ENCODE measurements at places on chromosomes 5 and 9.
A peak's percentile ranks its signal among the peaks of the same experiment; 100 is the strongest.

- no peak for DNase-seq
These were observed 97.8 kb downstream of the C5orf15 start for GRCh38 chr5:133870661-133871060.

DNA sequence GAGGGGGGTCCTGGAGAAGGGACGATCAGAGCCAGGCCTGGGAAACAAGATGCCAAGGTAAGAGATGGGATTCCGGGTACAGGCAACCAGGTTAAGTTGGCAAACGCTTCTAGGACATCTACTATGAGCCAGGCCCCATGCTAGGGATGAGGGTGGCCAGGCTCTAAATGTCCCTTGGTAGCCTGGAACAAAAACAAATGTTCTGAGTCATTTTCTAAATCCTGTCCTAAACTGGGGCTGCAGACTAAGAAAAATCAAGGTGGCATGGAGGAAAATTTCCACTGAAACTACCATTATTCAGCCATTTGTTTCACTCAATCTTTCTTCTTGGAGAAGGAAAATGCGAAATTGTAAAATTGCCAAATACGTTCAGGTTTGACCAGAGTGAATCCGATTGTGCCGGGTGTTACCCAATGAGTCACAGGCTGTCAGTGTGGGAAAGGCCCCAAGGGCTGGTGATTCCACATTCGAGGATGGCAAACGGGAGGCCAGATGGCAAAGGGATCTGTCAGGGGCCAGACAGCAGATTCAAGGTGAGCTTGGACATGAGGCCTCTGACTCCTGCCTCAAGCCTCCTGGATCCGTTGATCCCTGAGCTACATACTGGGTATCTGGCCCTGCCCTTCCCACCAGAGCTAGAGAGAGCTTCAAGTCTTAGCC lies 57.6 kb downstream of the PAX5 start:
- no peak for DNase-seq

DNA sequence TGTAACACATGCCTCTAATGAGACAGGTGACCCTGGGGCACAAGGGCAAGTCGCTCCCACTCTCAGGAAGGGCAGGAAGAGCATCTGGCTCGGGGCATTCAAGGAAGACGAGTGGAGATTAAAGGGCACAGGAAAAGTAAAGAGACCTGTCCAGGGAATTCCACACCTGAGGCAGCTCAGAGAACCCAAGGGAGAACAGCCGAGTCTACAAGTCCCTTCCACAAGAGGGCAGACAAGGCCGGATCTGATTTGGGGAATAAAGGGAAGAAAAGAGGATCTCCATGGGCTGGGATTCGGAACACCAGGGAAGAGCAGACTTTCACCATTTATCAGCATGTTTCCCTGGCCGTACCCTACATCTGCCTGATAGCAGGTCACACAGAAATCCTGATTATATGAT lies 28.1 kb downstream of the GPX3 start:
- DNase-seq, result no peak

GRCh38 chr5:120463006-120463680 lies 957 bp upstream of the PRR16 start:
- DNase-seq, result no peak

DNA sequence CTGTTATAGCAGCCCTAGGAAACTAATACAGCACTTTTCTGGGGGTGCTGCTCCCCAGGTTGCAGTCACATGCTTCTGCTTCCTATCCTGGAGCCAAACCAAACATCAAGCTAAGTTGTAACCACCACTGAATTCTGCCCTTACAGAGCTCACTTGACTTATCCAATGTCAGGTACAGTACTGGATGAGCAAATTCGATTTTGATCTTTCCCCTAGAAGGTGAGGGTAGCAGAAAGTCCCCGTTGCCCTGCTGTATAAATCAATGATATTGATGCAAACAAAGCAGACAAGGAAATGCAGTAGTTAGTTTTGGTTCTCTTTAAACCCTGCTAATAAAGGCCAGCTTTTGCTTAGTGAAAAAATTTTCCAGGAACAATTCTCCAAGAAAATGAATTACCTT lies 36.4 kb downstream of the ZCCHC9 start:
- no peak for DNase-seq

- no peak for DNase-seq
These were observed 214.1 kb downstream of the CD180 start for GRCh38 chr5:66982470-66982869.

- DNase-seq, result no peak
These were observed 18.5 kb upstream of the GNE start for GRCh38 chr9:36276781-36277181.

GRCh38 chr5:68255305-68256120 lies 40.0 kb downstream of the PIK3R1 start:
- peak; percentile 21 for DNase-seq

GRCh38 chr5:167802755-167803431 lies 488.6 kb upstream of the WWC1 start:
- DNase-seq, result no peak

Measured in effector CD4-positive, alpha-beta T cell (primary cell).